ENCODE measurements at places on chromosomes 5 and 9. TPM values are rescaled to one million over a fixed set of nuclear protein-coding genes. Genes with fewer than 3 reads are reported as not detected.

GRCh38 chr9:18566121-18566520 is 92.2 kb downstream of the ADAMTSL1 start:
- DNase-seq, result no peak

SAPCD2 gene
- polyA plus RNA-seq, result 0.95 TPM

DNA sequence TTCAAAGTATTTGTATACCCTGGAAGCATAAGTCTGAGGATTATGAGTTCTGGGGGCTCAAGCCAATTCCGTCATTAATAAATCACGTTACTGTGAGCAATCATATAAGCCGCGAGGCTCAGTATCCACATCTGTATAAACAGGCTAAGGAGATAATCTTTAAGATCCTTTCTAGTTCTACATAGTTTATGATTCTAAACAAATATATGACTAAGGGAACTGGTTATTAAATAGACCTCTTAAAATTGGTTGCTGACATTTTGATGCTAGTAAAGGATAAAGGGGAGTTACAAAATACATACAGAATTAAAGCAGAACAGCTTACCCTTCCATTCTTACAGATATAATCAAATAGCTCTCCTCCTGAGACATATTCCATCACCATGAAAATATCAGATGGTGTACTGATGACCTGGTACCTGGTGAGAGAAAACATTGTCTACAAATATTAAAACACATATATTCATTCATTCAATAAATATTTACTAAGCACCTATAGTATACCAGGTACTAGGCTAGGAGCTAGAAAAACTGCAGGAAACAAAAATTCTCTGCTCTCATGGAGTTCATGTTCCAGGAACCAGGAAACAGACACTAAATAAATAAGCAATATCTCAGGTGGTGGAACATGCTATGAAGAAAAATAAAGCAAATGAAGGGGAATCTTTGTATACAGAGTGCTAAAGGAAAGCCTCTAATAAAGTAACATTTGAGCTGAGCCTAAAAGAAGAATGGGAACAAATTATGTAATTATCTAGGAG is 19.5 kb upstream of the TTC33 start:
- DNase-seq, result no peak

DNA sequence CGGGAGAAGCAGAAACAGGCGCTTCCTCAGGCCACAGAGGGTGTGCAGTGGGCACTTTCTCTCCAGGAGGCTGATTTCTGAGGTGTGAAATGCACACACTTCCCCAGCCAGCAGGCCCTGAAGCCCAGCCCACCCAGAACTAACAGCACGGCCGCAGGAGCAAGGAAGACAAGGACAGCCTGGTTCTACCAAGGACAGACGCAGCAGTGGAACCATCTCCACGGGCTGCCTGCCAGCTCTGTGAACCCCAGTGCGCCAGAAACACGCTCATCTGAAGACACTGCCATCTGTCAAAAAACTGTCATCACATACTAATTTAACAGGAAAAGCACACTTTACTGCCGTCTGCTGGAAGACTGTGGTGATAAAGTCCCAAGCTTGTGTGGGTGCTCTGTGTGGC is 40.7 kb downstream of the MAPK9 start:
- DNase-seq, result no peak

- DNase-seq, result peak; percentile 10
Observed at GRCh38 chr9:35481347-35481975, 8.4 kb upstream of the RUSC2 start.

DNA sequence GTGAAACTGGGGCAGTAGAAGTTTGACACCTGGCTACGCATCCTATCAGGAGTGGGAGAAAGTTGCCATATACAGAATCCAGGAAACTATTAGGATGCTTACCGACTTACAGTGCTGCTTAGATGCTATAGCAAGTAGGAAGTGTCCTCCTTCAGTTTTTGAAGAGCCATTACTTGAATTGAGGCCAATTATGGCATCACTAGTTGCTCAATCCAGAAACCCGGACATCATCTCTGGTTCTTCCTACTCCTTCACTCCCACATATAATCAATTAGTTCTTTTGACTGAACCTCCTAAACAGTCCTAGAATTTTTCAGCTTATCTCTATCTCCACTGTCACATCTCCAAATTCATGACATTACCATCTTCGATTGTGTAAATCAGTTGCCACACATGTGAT is 41.8 kb upstream of the UGCG start:
- no peak for DNase-seq

- no peak for DNase-seq
Observed at GRCh38 chr9:19379283-19379682, 753 bp downstream of the RPS6 start.

All from immature natural killer cell (primary cell).